ENCODE measurements at places on chromosomes 2 and 18.

GRCh38 chr2:173229086-173229485 lies 125.6 kb upstream of the CDCA7 start:
- no peak for DNase-seq

DNA sequence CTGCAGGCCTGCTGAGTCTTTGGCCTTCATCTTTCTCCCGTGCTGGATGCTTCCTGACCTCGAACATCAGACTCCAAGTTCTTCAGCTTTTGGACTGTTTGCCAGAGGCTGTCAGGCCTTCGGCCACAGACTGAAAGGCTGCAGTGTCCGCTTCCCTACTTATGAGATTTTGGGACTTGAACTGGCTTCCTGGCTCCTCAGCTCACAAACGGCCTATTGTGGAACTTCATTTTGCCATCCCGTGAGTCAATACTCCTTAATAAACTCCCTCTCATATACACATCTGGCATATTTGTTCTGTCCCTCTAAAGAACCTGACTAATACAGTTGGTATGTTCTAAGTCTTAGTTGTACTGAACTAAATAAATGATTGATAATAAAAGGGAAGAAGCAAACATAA lies 702.8 kb upstream of the LINC00305 start:
- DNase-seq, result no peak

GRCh38 chr2:129248198-129248597 lies 731.3 kb upstream of the RAB6C start:
- no peak for DNase-seq

GRCh38 chr2:235034265-235035118 lies 82.7 kb downstream of the SH3BP4 start:
- DNase-seq, result no peak

DNA sequence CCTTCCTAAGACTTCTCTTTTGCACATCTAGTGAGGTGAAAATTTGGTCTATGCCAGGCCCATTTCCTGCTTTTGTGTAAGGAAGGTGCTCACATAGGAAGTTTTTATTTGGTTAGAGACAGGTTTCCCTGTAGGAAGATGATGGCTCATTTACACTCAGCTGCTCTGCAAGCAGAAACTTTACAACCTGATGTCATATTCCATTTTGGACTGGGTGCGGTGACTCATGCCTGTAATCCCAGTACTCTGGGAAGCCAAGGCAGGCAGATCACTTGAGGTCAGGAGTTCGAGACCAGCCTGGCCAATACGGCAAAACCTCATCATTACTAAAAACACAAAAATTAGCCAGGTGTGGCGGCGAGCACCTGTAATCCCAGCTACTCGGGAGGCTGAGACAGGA lies 35.8 kb downstream of the CASP10 start:
- DNase-seq, result no peak

DNA sequence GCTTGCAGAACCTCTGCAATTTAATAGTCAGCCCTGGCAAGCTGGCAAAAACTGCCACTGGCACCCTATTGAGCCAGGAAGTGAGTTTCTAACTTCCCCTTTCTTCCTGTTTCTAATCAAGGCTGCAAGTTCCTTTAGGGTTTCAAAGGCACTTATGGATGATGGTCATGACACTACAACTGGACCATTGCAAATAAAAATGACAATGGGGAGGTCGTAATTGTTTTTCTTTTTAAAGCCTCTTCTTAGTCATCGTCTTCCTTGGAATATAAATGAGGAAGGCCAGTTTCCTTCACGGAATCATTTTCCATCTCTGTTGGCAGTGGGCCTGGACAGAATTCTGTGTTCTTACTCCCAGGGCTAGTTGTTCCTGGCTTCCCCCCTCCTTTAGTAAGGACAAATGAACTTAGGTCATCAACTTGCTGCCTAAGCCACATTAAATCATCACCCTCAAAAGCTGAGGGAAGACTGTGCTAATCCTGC lies 35.8 kb downstream of the SH3RF3 start:
- DNase-seq, result no peak

GRCh38 chr2:135985826-135986393 lies 484 bp upstream of the DARS1 start:
- DNase-seq, result peak; percentile 83

- DNase-seq, result no peak
Observed at GRCh38 chr2:96839875-96840850, 3.7 kb downstream of the ANKRD23 start.

DNA sequence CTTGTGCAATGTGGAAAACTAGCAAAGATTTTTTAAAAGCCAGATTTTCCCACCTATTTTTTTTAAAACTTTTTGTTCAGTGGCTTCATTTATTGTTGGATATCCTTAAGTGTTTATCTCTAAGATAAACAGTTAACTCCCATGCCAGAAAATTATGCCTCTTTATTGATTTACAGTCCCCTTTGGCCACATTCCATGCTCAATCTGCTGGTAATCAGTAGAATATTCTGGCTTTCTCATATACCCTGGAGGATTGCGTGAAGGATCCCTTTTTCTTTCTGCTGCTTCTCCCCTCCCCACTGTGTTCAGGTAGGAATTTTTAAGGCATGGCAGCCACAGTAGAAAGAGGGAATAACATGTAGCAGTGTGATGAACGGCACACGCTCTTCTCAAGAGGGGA lies 2.6 kb downstream of the GRHL1 start:
- no peak for DNase-seq

DNA sequence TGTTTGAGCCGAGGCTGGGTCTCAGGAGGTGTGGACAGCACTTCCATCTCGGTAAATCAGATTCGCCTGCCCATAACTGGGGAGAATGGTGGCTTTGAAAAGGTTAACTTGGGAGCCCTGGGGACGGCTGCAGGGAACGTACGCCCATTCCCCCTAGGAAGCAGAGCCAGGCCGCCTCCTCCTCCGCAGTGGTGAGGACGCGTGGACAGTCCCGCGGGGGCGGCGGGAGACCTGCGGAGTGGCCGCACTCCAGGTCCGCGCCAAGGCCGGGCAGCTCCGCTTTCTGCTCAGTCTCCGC lies 845 bp upstream of the MYCN start:
- no peak for DNase-seq

GRCh38 chr2:126359494-126359893 lies 296.5 kb upstream of the GYPC start:
- DNase-seq, result no peak

DNA sequence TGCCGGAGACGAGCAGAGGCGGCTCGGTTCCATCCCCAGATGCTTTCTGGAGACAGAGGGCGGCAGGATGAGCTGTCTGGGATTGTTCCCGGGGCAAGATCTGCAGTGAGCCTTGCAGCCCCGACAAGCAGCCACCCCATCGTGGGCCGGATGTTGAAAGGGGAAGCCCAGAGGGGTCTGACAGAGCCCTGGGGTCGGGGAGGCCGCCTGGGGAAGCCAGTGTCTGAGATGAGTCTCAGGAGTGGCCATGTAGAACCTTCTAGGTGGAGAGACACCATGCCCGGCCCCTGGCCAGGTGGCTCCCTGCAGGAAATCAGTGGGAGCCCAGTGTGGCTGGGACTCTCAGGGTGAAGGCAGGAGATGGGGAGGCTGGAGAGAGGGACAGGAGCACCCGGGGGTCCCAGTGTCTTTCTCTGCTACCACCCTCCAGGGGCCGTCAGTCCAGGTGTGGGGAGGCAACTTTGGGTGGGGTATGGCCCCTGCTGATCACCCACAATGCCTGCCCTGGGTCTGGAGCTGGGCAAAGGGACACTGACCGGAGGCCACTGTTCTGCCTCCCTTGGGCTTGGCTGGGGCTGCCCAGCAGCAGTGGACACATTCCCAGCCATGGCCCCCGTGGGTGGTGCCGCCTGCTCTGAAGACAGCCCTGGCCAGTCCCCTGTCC lies 128.3 kb upstream of the HS6ST1 start:
- DNase-seq, result no peak

DNA sequence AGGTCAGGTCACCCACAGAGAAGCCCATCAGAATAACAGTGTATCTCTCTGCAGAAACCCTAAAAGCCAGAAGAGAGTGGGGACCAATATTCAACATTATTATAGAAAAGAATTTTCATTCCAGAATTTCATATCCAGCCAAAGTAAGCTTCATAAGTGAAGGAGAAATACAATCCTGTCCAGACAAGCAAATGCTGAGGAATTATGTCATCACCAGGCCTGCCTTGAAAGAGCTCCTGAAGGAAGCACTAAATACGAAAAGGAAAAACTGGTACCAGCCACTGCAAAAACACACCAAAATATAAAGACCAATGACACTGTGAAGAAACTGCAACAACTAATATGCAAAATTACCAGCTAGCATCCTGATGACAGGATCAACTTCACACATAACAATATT lies 260.0 kb upstream of the KYNU start:
- DNase-seq, result no peak

DNA sequence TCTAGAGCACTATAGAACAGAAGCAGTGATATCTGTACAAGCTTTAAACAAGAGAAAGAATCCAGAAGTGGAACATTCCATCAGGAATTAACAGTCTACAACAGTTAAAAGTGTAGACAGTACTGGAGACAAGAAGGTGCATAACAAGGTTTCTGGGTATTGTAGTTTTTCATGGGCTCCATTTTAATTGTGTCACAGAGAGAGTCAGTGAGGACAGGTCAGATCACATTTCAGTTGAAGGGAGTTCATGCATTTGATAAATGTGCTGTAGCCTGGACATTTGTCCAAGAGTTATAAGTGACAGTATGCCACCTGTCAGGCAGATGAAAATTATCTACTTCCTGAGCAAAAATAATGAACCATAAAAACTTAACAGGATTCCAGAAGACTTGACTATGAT lies 328.6 kb downstream of the CNTNAP5 start:
- no peak for DNase-seq

DNA sequence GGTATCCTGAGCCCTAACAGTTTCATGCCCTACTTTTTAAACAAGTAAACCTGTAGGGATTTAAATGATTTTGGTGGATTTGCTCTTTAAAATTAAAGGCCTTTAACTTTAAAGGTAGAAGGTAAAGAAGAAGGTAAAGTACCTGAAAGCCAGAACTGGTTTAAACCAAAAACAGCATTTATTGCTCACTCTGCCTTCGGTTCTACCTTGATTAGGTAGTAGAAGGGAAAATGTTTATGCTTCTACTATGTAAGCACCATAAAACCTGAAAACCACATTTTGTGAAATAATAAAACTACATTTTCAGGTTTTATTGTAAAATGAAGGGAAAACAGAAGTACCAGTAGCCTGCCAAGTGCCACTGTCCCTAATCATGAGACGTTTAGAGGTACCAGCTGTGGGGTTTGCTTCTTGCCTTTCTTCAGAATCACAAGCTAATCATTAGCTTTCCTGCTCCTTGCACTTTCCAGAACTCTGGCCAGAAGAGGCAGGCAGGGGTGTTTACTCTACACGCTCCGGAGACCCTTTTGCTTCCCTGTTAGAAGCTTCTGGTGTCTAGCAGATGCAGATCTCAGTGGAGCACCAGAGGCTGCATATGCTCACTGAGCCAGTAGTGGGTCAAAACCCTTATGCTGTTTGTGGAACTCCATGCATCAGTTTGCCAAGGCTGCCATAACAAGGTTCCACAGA lies 33.3 kb downstream of the RPIA start:
- no peak for DNase-seq

DNA sequence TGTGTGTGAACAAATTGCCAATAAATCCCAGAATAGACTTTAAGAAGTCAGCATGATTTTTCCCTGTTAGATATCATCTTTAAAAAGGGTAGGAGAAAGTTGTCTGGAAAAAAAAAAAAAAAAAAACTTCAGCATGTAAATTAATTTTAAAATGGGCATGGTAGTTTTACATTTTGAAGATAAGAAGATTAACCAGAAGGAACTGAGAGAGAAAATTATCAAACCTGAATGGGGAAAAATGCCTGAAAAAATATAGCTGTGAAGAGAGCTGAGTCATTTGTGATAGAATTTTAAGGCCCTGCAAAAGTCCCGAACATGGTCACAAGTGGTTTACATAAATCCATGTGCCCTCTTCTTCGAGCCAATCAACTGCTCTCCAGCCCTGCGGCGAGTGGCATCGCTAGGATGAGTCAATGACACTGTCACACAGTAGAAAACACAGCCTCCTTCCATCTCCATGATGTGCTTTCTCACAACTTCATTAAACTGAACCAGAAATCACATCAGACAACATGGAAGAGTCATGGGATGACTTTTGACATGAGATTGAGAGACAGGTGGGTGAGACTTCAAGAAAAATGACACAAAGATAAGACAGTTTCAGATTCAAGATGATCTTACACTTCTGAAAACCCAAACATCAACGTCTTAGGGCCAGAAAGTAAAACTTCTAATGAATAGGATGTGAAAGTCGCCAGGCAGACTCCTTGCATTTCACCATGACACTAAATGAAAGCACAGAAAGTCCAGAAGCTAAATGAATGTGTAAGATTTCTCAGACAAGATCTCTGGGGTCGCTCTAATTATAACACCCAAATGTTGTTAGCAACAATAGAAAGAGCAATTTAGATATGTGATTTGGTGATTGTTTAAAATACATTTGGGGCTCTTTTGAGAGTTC lies 273.0 kb upstream of the ID2 start:
- DNase-seq, result peak; percentile 39

DNA sequence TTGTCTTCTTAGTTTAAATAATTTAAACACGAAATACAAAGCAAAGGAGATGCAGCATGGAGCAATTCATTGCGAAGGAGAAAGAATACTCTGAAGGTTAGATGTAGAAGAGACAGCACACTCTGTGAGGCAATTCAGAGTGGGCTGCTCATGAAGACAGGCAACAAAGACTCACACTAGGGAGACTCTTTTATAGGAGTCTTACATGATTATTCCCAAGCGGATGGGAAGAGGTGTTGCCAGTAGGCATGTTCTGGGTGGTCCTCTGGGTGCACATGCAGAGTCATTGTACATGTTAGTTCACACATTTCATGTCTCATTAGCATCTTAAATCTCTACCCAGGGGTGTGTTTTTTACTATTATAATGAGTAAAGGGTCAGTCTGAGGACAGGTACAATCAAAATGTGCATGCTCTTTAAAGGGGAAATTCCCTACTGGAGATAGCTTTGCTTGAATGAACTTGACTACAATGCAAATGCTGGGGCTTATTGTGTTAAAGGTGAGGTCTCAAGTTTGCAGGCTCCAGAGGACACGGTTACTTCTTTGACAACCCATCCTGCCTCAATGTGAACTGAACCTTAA lies 275.5 kb downstream of the CDH19 start:
- no peak for DNase-seq

- DNase-seq, result no peak
Observed at GRCh38 chr2:160647967-160648685, 154.5 kb upstream of the RBMS1 start.

DNA sequence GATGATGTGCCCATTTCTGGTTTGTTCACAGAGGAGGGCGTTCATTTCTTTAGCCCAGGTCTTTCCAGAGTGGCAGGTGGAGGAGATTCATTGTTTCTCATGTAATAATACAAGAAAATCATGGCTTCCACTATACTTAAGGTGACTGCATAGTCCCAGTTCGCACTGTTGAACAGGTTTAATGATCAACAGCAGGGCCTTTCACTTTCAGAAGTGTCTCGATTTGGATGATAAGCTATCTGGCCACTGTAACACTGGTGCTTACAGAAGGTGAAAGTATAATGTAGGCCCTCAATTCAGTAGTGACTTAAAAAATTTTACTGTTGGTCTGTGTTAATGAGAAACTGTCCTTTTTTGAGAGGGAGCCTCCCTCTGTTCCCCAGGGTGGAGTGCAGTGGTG lies 1.4 kb downstream of the RMC1 start:
- peak; percentile 15 for DNase-seq

All from stimulated activated naive B cell treated with anti-CD40 and anti-IgM and Interleukin-4, amounts not matched to agents 10 μg/mL and 1 μg/mL and 100 μg/mL, for 72 hours (primary cell).